GM18507 (cell line): ENCODE measurements at places on chromosomes 7 and 10.

- DNase-seq: no peak
Observed at GRCh38 chr10:116084161-116084560, 188.8 kb downstream of the GFRA1 start.

GRCh38 chr7:78492146-78492545 lies 693.6 kb downstream of the PHTF2 start:
- DNase-seq: no peak

GRCh38 chr7:27239387-27240014 lies 3.1 kb upstream of the EVX1 start:
- DNase-seq: no peak

DNA sequence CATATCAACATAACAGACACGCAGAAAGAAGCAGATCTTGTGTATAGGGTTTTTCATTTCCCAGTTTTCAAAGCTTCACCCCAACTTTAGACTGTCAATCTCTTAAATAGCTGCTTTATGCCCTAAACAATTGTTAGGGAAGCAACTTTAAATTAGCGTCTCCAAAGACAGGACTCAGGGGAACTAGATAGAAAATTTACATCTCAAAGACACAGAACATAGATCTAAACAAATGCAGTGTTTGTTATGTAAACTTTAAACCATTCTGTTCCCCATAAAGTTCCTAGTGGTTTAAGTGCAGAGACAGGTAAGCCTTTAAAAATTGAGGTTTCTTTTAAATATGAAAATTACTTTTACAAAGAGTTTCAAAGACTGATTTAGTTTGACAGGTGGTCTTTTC lies 379.2 kb upstream of the GHITM start:
- DNase-seq: no peak

- no peak for DNase-seq
Observed at GRCh38 chr7:151447901-151448260, 7.9 kb upstream of the CRYGN start.

GRCh38 chr7:132882714-132883428 lies 199.0 kb downstream of the CHCHD3 start:
- DNase-seq: no peak

GRCh38 chr10:11337516-11337915 lies 273.9 kb downstream of the USP6NL start:
- no peak for DNase-seq

DNA sequence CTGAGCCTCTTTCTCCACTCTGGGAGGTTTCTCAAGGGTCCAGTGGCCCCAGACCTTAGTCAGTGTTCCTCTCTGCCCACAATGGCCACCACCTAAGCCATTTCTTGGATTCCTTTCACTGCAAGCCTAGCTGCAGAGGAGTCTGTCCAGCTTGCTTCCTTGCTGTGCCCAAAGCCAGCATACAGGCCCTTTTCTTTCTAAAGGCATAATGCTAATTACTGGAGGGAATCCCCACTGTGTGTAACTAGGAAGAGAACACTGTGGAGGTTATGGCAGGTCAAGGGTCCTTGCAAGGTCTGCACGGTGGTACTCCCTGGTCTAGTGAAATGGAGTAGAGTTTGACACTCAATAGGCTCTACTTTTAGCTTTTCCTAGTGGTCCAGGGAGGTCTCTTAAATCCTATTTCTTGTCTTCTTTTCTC lies 70.4 kb upstream of the CC2D2B start:
- no peak for DNase-seq

DNA sequence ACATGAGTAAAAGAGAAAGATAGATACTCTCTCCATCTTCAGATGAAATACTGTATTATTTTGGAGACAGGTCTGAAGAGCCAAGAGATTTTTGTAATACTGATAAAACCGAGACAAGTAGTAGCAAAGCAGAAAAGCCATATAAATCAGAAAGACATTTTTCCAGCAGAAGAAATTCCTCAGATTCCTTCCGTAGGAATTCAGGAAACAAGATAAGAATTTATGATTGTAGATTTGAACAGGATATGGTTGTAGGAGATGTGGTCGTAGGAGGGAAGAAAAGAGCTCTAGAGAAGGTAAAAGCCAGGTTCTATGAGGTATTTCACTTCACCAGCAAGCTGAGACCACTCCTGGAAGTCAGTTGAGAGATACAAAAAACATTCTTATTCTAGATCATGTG lies 17.6 kb upstream of the AASS start:
- no peak for DNase-seq

- DNase-seq: no peak
Observed at GRCh38 chr7:85688712-85689111, 501.9 kb upstream of the SEMA3D start.

DNA sequence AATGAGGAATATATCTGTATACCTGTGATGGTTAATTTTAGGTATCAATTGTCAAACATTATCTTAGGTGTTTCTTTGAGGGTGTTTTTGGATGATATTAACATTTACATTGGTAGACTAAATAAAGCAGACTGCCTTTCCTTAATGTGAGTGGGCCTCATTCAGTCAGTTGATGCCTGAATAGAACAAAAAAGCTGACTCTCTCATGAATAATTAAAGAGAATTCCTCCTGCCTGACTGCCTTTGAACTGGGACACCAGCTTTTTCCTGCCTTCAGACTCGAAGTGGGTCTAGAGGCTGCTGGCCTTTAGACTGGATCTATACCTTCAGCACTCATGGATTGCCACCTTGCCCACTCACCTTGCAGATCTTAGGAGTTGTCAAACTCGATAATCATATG lies 117.9 kb upstream of the TMEM168 start:
- no peak for DNase-seq

DNA sequence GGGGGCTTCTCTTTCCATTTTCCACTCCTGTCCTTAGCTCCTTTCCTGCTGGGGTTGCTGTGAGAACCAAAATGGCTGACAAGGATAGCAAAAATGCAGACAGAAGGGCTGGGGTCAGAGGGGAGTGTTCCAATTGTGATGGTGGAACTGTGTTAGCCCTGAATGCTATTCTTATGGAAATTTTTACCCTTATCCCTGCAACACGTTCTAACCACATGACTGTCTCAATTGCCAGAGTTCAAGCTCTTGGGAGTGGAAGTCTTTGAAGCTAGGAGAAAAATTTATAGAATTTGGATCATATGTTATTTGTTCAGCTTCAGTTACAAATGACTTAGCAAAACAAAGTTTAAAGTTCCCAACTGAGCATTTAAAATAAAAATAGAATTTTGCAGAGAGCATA lies 134.1 kb downstream of the ADCYAP1R1 start:
- DNase-seq: no peak

DNA sequence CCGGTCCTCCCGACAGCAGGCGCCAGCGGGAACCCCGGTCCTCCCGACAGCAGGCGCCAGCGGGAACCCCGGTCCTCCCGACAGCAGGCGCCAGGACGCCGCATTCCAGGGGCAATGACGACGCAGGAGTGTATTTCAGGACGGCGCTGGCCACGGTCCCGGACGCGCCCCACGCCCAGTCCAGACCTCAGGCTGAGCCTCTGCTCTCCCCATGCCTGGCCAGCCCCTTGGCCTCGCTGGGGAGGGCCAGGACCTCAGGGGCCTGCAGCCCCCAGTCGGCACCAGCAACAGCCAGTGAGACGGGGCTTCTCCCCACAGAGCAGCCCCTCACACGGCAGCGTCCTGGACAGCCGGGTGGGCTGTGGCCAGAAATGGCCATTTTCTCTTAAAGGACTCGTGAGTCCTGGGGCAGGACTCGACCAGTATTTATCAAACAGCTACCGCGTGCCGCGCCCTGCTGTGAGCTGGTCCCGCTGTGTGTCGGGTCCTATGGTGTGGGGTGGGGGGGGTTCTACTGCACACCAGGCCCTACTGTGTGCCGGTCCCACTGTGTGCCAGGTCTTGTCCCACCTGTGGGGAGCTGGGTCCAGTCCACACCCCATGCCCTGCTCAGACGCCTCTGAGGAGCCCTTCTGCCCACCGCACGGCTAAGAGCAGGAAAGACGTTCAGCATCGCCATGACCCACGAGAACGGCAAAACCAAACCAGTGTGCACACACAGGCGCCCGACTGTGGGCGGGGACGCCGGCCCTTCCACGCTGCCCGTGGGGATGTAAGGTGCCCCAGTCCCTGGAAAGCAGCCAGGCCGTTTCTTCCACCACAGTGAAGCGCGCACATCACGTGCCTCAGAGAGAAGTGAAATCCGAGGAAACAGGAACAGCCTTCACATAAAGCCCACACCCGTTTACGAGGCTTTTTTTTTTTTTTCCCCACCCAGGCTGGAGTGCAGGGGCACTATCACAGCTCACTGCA lies 33.3 kb downstream of the GET4 start:
- DNase-seq: no peak

GRCh38 chr7:150756858-150757257 lies 19.6 kb downstream of the GIMAP5 start:
- DNase-seq: no peak

- no peak for DNase-seq
Observed at GRCh38 chr10:91389636-91390512, 20.3 kb upstream of the HECTD2 start.

DNA sequence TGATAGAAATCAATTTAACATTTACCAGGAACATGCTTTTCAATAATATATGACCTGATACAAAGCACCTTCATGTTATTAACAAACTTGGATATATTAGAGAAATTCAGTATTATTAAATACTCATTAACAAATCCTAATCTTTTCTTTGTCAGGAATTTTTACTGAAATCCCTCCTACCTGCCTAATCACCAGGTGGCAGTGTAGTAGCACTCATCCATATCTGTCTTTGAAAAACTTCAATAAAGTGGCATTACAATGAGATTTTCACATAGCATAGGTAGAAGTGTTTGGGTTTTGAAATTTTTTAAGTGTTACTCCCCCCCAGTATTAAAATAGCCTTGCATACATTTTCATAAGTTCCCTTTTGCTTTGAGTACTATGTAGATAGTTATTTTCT lies 1246.6 kb upstream of the LRRN3 start:
- DNase-seq: no peak

GRCh38 chr10:129955601-129956285 lies 8.3 kb downstream of the EBF3 start:
- DNase-seq: no peak

- DNase-seq: no peak
Observed at GRCh38 chr10:66642217-66642616, 283.6 kb upstream of the LRRTM3 start.

DNA sequence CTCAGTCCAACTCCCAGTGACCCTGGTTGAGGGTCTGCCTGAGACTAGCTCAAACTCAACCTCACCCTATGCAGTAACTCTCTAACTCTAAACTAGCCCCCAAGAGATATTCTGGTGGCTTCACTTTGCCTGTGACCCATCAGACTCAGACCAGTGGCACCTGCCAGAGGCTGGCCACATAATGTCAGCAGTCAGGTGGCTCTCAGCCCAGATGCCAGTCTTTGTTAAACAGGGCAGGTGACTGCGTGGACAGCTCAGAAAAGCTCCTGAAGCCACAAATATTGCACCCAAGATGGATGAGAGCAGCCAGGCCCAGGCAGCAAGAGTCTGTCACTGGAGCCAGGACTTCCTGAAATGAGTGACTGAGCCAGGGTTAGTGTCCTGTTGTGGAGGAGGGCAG lies 129.7 kb upstream of the TCF7L2 start:
- no peak for DNase-seq

DNA sequence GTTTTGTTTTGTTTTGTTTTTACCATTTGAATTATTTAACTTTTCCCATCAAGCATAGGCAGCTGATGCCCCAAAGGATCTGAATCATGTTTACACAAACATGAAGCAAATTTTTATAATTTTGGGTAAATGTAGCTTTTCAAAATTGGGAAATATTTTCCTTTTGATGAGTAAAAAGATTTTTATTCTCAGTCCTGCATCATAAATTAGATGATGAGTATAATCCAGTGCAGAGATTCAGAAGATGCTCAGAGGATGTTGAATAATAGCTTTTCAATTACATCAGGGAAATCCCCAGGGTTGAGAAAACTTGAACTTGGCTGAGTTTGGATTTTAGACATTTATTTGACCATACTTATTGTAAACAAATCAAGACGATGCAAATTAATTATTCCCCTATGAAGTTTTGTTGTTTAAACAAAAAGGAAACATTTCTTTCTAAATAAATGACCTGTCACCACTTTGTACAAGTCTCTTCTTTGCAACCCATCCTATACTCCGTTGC lies 121.7 kb downstream of the FAM204A start:
- DNase-seq: no peak
